ENCODE measurements at places on chromosomes 13 and 19.

- DNase-seq: no peak
Observed at GRCh38 chr19:56821675-56822074, 18.9 kb downstream of the PEG3 start.

DNA sequence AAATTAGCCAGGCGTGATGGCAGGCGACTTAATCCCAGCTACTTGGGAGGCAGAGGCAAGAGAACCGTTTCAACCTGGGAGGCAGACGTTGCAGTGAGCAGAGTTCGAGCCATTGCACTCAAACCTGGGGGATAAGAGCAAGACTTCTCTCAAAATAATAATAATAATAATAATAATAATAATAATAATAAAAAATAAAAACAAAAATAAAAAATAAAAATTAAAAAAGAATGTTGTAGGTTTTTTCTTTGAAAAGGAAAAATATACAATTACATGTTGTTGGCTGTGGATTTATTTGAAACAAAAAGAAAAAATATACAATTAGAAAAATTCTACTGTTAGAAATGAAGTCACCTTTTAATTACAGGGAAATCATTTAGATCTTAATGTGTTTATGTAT lies 11.5 kb upstream of the PRODH2 start:
- no peak for DNase-seq

DNA sequence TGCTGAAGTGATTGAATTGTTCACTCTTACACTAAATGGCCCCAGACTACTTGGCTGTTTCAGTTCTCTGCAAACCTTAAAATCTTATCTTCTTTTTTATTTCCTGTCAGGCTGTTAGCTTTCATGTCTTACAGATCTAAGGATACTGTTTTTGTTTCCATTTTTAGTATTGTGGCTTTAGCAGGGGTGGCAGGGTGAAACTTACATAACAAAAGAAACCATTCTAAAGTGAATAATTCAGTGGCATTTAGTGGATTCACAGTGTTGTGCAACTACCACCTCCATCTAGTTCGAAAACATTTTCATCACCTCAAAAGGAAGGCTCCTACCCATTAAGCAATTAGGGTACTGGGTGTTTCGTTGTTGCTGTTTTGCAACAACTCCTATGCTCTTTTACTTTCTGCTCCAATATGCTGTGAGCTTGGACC lies 19.8 kb downstream of the TMEM272 start:
- no peak for DNase-seq

DNA sequence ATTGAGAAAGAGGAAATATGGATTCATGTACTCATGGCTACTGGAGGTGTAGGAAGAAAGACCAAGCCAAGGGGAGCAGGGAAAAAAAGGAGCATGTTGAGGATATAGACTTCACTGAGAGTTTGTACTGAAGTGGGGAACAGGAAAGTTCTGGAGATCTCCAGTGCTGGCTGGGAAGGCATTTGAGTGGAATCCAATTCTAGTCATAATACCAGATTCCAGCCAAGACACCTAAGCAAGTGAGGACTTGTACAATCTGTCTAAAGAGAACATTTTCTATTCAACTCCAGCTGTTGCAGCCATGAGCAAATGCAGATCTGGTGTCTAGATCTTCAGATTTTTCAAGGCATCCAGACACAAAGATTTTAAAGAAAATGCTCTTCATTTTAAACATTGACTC lies 412.5 kb downstream of the OXGR1 start:
- DNase-seq: no peak

GRCh38 chr19:40774916-40775631 lies at the start of gene MIA:
Gene MIA, plus strand, starts transcription at chr19:40775521. Its CDS starts 22 bp downstream, at chr19:40775543.
- no peak for DNase-seq

DNA sequence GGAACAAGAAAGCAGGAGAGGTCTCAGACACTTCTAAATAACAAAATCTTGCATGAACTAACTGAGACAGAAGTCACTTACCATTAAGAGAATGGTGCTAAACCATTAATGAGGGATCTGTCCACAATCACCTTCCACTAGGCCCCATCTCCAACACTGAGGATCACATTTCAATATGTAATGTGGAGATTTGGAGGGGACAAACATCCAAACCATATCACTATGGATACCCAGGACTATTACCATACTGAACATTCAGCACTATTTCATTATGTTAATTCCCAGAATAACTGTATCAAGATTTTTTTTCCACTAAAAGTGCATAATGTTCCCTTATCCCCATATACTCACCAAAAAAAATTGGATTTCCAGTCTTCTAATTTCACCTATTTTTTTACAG lies 491.8 kb downstream of the LMO7 start:
- no peak for DNase-seq

DNA sequence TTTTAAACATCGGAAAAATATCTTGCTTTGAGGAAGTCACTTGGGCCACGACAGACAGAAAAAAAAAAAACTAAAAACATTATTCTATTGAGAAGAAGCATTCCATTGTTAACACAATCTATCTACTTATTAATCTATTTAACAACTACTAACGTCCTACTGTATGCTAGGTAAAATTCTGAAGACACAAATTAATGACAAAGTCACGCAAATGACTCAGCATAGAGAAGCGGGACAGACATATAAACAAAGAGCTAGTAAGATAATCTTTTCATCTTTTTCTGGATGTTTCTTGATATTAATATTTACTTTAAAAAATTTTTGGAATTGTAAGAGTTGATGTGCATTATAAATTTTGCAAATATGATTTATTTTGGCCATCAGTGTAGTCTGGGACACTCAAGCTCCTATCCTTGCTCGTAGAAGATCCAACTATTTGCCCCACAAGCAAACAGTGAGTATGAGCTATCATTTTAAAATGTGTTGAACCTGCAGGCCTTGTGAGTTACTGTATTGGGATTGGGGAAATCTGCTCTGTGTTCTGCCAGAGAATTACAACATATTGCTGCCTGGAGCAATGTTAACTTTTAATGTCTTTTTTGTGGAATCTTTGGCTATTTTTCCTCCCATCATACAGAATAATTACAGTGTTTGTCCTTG lies 109.1 kb downstream of the PCDH9 start:
- no peak for DNase-seq

- DNase-seq: peak; percentile 48
Observed at GRCh38 chr13:40780822-40781401, 8.5 kb upstream of the SLC25A15 start.

DNA sequence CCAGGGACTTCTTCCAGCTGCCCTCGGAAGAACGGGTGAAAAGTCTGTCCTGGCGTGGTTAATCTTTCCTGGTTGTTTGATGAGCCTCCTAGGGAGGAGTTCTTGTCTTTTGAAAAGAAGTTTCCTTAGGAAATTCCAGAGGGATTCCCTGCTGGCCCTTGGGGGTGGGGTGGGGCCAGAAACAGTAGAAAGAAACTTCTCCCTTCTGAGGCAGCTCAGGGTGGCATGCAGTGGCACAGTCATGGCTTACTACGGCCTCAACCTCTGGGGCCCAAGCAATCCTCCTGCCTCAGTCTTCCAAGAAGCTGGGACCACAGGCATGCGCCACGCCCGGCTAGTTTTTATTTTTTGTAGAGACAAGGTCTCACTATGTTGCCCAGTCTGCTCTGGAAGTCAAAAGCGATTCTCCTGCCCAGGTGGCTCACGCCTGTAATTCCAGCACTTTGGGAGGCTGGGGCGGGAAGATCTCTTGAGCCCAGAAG lies 1.5 kb downstream of the ZNF101 start:
- DNase-seq: peak; percentile 61

DNA sequence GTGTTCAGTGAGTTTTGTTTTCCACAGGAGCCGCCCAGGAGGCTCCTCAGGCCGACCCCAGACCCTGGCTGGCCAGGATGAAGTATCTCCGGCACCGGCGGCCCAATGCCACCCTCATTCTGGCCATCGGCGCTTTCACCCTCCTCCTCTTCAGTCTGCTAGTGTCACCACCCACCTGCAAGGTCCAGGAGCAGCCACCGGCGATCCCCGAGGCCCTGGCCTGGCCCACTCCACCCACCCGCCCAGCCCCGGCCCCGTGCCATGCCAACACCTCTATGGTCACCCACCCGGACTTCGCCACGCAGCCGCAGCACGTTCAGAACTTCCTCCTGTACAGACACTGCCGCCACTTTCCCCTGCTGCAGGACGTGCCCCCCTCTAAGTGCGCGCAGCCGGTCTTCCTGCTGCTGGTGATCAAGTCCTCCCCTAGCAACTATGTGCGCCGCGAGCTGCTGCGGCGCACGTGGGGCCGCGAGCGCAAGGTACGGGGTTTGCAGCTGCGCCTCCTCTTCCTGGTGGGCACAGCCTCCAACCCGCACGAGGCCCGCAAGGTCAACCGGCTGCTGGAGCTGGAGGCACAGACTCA lies 12.9 kb downstream of the B3GNT3 start:
- no peak for DNase-seq

All from H9 (cell line).